Activated B cell treated with CpG ODN at 0.5 μM for 24 hours (primary cell): ENCODE measurements at places on chromosomes 7 and 10. TPM values are rescaled to one million over a fixed set of nuclear protein-coding genes. Genes with fewer than 3 reads are reported as not detected.

The EVX1 gene
- not detected in 2 replicates for total RNA-seq

The PLAU gene
- 0.10 TPM in 1 of 2 replicates, not detected in the other for total RNA-seq

The CFAP46 gene
- 1.6 and 3.7 TPM in 2 replicates for total RNA-seq

The SMO gene
- 0.66 and 1.8 TPM in 2 replicates for total RNA-seq

The SEMA3C gene
- total RNA-seq, result 0.20 TPM in 1 of 2 replicates, not detected in the other

The TRPV6 gene
- not detected in 2 replicates for total RNA-seq

DNA sequence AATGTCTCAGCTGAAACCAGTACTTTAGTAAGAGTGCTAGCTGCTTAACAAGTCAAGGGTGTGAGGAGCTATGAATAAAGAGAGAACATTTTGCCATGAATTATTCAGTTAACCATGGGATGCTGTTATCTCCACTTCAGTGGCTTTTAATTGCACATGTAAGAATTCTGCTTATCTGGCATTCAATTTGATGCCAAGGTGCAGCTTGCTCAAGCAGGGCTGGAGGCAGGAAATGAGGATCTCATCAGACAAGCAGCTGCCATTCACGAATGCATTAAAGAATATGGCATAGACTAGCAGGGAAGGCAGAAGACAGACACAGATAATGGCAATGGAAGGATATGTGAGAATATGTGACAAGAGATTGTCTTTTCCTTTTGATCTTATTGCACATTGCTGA, 697.8 kb downstream of the NRG3 start:
- no peaks in the 10 kb centered on the region for H3K4me1 ChIP-seq
- H3K27ac ChIP-seq, result no peak overlapping the region
- H3K27me3 ChIP-seq, result no peaks in the 10 kb centered on the region
- DNase-seq, result no peak
- no peak overlapping the region for H3K4me3 ChIP-seq

- no peaks in the 10 kb centered on the region for H3K36me3 ChIP-seq
- H3K4me1 ChIP-seq, result no peaks in the 10 kb centered on the region
- H3K4me3 ChIP-seq, result no peak overlapping the region
- H3K27me3 ChIP-seq, result no peaks in the 10 kb centered on the region
Observed at GRCh38 chr7:40586197-40586596, 451.4 kb downstream of the SUGCT start.

GRCh38 chr10:58813573-58813972, 300.9 kb downstream of the BICC1 start:
- no peaks in the 10 kb centered on the region for H3K36me3 ChIP-seq
- no peak overlapping the region for H3K27ac ChIP-seq
- H3K4me1 ChIP-seq, result no peaks in the 10 kb centered on the region
- H3K27me3 ChIP-seq, result no peaks in the 10 kb centered on the region

DNA sequence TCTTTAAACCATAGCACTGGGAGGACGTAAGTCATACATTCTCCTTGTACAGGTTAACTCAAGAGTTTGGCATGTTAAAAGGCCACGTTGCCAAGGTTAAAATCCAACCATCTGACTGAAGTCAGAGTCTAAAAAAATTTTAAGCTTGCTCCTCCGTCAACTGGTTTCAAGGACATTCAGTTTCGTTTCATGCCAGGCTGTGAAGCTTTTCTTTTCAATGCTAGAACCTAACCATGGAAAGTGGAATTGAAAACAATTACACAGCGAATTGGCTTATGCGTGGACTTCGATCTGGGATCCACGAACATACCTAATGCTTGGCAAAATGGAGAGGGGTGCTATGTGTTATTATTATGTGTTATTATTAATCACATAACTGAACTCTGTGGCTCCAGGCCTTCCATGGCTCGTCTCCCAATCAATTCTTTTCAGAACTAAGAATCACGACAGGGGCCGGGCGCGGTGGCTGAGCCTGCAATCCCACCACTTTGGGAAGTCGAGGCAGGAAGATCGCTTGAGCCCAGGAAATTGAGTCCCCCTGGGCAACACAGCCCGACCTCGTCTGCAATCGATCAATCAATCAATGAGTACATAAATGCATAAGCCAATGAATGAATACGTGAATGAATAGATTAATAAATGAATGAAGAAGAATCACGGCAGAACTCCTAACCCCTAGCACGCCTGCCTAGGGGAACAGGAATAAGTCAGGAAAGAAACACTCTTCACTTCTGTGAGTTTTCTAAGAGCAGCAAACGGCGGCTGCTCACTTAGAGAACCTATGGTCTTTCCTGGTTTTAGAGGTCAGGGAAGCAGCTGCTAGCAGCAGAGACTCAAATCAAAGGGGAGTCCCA, 733 bp upstream of the ARL5B start:
- peaks cover 16% of the 10 kb centered on the region for H3K36me3 ChIP-seq
- H3K4me3 ChIP-seq, result peak overlapping the region; percentile 98
- H3K4me1 ChIP-seq, result peaks cover 38% of the 10 kb centered on the region
- peak overlapping the region; percentile 97 for H3K27ac ChIP-seq
- DNase-seq, result no peak

DNA sequence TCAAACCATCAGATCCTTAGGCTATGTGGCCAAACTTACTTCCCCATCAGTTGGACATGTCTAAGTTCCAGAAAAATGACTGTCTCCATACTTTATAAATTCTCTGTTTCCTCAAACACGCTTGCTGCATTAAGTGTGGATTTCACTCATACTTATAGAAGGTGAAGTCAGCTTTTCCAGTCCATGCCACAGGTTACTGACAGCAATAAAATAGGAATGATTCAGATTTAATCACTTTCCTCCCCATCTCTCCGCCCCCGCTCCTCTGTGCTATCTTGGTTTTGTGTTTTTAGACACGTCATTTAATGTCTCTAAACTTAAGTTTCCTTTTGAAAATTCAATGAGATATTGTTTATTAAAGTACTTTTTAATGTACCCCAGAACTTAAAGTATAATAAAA, 1098.0 kb upstream of the C7orf33 start:
- H3K27me3 ChIP-seq, result no peaks in the 10 kb centered on the region
- H3K4me3 ChIP-seq, result no peak overlapping the region
- H3K4me1 ChIP-seq, result no peaks in the 10 kb centered on the region
- H3K27ac ChIP-seq, result no peak overlapping the region
- no peak for DNase-seq

GRCh38 chr7:135337977-135338550, 104.4 kb downstream of the STRA8 start:
- DNase-seq, result no peak
- no peaks in the 10 kb centered on the region for H3K27me3 ChIP-seq
- H3K4me1 ChIP-seq, result no peaks in the 10 kb centered on the region
- no peak overlapping the region for H3K4me3 ChIP-seq

- peaks cover 4% of the 10 kb centered on the region for H3K27me3 ChIP-seq
- DNase-seq, result no peak
- no peaks in the 10 kb centered on the region for H3K36me3 ChIP-seq
Observed at GRCh38 chr7:155233311-155234157, 64.1 kb upstream of the INSIG1 start.

- no peaks in the 10 kb centered on the region for H3K4me1 ChIP-seq
- no peak for DNase-seq
- H3K27ac ChIP-seq, result no peak overlapping the region
Observed at GRCh38 chr10:113473851-113474250, 79.0 kb upstream of the HABP2 start.

GRCh38 chr10:69317175-69317604, 38.9 kb downstream of the HK1 start:
- peaks cover 2% of the 10 kb centered on the region for H3K36me3 ChIP-seq
- peak overlapping the region; percentile 79 for H3K27ac ChIP-seq
- no peaks in the 10 kb centered on the region for H3K27me3 ChIP-seq

- H3K4me3 ChIP-seq, result peak overlapping the region; percentile 88
- peak; percentile 60 for DNase-seq
- H3K36me3 ChIP-seq, result peaks cover 10% of the 10 kb centered on the region
- H3K4me1 ChIP-seq, result peaks cover 15% of the 10 kb centered on the region
Observed at GRCh38 chr7:151631570-151631952, 111.9 kb upstream of the RHEB start.

DNA sequence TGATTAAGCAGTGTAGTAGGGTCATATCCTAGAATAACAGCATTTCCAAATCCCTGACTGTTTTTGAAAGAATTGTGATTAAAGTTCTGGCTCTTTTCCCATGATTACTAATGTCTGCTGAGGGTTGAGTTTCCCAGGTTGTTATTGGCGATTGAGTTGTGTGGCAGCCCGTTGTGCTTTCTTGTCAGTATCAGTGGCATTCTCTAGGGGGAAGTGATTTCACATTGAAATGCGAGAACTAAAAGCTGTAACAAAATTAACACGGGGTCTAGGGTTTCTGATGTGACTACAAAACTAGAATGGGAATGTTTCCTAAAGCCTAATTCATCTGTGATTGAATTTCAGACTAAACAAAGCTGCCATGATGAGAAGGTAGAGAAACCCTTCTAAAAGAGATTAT, 349.4 kb downstream of the EXOC4 start:
- H3K36me3 ChIP-seq, result no peaks in the 10 kb centered on the region
- H3K27ac ChIP-seq, result no peak overlapping the region
- no peak overlapping the region for H3K4me3 ChIP-seq
- H3K4me1 ChIP-seq, result no peaks in the 10 kb centered on the region
- H3K27me3 ChIP-seq, result no peaks in the 10 kb centered on the region

DNA sequence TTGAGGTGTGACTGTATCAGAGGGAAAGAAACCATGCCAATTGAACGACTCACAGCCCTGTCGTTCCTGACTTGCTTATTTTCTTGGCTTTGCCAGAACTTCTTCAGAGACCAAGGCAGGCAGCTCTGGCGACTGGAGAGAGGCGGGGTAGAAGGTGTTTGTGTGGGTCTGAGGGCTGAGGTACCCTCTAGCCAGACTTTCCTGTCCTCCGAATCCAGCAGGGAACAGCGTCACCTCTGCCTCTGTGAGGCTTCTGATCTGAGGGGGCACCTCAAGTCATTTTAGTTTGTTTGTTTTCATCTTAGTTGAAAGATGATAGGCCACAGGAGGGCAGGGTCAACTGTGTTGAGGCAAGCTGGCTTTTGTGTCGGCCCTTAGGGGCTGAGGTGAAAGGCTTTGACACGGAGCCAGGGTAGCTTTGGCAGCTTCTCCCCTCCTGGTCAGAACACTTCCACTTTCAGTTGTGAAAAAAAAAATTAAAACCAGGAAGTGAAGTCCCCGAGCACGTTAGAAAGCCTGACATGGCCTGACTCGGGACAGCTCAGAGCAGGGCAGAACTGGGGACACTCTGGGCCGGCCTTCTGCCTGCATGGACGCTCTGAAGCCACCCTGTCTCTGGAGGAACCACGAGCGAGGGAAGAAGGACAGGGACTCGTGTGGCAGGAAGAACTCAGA, 1.9 kb downstream of the ACSL5 start:
- H3K27me3 ChIP-seq, result no peaks in the 10 kb centered on the region
- peak overlapping the region; percentile 99 for H3K27ac ChIP-seq
- peaks cover 61% of the 10 kb centered on the region for H3K4me1 ChIP-seq
- peaks cover 28% of the 10 kb centered on the region for H3K36me3 ChIP-seq
- DNase-seq, result peak; percentile 47
- H3K4me3 ChIP-seq, result peak overlapping the region; percentile 100

DNA sequence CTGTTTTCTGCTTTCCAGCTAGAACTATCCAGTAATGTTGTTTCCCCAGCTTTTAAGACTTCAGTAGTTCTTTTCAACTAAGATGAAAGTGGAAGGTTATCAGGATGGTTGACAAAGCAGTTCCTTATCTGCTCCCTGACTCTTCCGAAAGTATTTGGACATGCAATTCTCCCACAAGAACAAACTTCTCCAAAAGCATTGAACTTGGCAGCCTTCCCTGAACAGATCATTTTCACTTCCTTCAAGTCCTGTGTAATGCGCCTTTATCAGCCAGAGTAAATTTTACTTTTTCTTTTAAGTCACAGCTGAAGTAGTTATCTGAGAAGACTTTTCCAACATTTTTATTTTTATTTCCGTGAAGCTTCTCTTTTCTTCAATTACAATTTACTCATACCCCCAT, 39.7 kb downstream of the CDC14C start:
- DNase-seq, result no peak
- H3K27ac ChIP-seq, result no peak overlapping the region
- no peaks in the 10 kb centered on the region for H3K36me3 ChIP-seq
- H3K4me1 ChIP-seq, result no peaks in the 10 kb centered on the region
- no peak overlapping the region for H3K4me3 ChIP-seq

- H3K27me3 ChIP-seq, result peaks cover 58% of the 10 kb centered on the region
- no peak for DNase-seq
- no peaks in the 10 kb centered on the region for H3K4me1 ChIP-seq
- H3K36me3 ChIP-seq, result no peaks in the 10 kb centered on the region
Observed at GRCh38 chr7:142562688-142563087, 186.6 kb upstream of the PRSS1 start.

DNA sequence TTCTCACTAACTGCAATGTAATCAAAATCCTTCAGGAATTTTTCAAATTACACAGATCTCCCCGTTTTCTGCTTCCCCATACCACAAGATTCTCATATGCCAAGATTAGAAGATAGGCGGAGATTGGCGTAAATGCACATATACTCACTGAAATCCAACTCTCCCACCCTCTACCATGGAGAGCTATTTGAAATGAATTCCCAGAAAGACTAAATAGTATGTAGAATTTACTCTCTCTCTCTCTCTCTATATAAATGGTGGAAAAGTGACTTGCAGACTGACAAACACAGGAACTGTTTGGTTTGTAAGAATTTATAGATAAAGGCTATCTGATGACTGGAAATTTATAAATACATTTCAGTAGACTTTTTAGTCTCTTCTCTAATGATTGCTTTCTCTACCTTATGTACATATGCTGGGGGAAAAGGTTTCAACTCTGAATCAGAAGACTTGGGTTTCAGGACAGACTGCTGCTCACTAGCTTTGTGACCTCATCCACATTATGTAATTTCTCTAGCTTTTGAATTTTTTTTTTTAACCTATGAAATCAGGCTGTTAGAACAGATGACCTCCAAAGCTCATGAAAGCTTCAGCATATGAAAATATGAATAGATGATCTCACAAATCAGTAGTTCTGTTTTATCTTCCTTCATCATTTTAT, 67.8 kb upstream of the CSTF2T start:
- no peaks in the 10 kb centered on the region for H3K4me1 ChIP-seq
- peaks cover 5% of the 10 kb centered on the region for H3K27me3 ChIP-seq
- no peak overlapping the region for H3K4me3 ChIP-seq
- no peaks in the 10 kb centered on the region for H3K36me3 ChIP-seq

GRCh38 chr10:4522296-4523000, 303.6 kb upstream of the AKR1E2 start:
- peaks cover 12% of the 10 kb centered on the region for H3K27me3 ChIP-seq
- H3K4me3 ChIP-seq, result no peak overlapping the region
- no peak overlapping the region for H3K27ac ChIP-seq
- H3K36me3 ChIP-seq, result no peaks in the 10 kb centered on the region
- H3K4me1 ChIP-seq, result no peaks in the 10 kb centered on the region
- DNase-seq, result no peak
